ENCODE measurements at places on chromosomes 3 and 15.
A peak's percentile ranks its signal among the peaks of the same experiment; 100 is the strongest.

DNA sequence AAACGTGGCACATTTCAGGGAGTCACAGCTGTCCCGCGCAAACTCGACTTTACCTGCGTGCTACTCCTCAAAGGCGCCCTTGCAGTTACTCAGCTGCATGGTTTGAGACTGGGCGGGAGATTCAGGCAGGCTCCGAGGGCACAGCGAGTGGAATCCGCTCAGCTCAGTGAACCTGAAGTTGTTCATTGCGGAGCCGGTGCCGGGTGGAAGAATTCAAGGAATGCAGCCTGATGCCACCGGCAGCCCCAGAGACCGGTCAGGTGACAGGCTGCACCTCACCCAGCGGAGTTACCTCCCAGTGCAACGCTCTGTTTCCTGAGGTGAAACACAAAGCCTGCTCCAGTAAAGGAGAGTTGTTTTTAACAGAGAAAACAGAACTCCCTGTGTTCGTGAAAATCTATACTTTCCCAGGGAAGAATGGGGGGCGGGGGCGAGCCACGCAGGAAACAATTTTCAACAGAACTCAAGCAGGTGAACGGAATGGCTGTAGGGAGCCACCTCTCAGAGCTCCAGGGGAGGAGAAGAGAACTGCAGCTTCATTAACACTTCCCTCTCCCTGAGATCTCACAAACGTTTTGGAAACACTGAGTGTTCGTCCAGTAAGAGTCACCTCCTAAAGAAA, 3.8 kb downstream of the VEPH1 start:
- DNase-seq: no peak

DNA sequence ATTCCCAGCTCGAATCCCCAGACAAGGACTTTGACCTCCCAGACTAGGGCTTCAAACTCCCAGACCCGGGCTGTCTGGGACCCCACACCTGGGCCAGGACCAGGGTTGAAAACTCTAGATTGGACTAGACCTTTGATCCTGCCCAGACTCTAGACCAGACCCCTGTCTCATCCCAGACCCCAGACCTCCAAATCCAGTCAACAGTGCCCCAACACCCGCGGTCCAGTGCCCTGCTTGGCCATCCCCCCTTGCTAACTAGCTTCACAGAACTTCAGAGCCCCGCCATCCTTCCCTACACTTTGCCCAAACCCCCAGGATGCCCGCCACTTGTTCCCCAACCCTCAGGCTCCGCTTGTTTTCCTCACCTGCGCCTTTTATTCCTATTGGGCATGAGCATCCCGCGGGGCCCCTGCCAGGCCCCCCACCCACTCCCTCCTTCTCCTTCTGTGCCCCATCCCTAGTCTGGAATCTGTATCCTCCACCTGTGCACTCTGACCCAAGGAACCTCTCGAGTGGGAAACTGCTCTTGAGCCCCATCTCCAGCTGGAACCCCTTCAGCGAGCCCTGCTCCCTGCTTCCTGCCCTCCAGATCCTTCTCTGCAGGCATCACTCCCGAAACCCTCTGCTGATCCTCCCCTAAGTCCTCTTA, 604 bp downstream of the GNAI2 start:
- no peak for DNase-seq

DNA sequence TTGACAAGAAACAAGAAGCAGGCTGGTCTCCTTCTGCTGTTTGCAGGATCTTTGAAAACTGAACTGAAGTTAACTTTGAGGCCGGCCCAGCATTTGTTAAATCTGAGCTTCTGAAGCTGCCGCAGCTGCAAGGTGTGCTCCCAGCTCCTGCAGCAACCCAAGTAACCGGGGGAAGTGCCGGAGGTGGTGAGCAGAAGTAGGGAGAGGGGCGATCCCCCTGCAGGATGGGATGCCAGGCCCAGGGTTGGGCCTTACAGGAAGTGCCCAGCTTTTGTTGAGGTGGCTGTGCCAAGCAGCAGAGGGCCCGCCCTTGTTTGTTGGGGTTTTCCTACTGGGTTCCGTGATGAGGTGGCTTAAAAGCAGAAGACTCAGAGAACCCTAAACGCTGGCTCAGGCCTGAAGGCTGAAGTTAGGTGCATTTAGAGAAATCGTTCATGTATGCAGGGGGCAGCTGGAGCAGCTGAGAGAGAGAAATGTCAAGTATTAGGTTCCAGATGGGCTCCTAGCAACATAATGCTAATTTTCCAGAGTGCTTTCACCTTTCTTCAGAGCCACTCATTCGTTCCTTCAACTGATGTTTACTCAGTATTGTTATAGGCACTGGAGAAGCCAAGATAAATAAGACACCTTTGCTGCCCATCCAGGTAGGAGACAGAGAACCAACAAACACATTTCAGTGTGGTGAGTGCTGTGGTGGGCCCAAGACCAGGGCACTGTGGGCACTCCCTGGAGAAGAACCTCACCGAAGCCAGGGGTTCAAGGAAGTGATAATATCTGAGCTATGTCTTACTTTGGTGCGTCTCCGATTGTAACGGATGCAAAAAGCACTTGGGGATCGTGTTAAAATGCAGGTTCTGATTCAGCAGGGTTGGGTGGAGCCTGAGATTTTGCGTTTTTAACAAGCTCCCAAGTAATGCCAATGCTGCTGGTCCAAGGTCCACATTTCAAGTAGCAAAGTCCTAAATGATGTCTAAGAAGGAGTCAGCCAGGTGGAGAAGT, 42.2 kb upstream of the PLCL2 start:
- DNase-seq: peak; percentile 76

GRCh38 chr15:71630475-71630809, 179.9 kb upstream of the NR2E3 start:
- no peak for DNase-seq

GRCh38 chr3:132290833-132291232, 26.4 kb upstream of the ACP3 start:
- DNase-seq: no peak

DNA sequence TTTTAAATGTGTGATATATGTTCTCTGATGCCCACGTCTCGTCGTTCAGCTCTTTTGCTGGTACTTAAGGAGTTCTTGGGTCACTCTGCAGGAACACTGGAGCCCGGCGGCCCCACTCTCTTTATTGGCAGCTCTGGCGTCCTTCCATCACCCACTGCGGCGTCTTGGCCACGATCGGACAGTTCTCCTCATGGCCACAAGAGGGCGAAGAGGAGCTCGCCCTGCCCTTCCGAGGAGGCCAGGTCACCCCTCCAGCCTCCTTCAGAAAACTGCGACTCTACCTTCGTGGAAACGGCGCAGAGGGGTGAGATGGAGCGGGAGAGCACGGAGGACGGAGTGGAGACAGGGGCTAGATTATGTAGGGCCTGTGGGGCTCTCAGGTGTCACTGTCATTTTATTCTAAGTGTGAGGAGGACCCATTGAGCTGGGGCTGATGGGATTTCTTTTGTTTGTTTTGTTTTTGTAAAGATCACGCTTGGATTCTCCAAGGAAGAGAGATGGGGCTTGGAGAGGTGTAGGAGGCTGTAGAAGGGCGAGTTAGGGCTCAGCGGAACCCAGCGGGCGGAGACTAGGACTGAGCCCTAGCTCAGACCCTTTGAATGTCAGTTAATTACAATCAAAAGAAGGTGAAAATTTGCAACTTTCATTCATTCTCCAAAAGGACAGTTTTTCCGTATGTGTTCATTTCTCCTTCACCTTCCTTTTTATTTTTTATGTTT, 28.0 kb upstream of the GABRA5 start:
- DNase-seq: peak; percentile 2

GRCh38 chr3:125152951-125153350, 59.6 kb downstream of the SLC12A8 start:
- no peak for DNase-seq

DNA sequence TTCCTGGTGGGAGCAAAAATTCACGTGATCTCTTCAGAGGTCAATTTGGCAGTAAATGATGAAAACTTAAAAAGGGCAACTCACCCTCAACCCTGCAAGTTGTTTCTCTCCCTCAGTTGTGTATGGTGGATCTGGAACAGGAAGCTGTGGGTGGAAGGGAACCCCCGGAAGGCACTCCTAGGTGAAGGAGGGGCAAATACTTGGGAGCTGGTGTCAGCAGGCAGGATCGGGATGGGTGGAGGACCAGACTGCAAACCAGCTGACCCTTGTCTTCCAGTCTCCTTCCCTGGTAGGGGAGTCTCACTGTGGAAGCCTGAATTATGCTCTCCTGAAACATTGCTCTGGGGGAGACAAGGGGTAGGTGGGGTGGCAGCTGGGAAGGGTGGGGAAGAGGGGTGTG, 33.5 kb downstream of the PRR23E start:
- DNase-seq: no peak

GRCh38 chr3:76487446-76487845, 552.5 kb upstream of the ROBO2 start:
- DNase-seq: no peak

DNA sequence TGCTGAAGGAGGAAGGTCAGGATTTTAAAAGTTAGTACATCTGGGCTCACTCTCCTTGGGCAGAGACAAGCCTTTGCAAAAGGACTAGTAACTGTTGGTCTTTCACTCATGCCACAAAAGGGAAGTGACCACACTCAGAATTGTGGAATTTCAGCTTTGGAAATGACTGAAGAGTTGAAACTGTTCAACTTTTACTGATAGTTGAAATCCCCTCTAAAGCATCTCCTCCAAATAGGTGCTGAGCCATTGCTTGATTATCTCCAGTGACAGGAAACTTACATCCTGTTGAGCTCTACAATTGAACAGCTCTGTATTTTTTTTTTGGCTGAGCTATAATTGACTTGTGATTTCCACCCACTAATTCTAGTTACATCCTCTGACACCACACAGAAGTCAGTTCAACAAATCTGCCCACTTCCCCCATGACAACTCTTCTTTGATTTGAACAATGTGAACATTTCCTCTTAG, 254.8 kb upstream of the TPRG1 start:
- DNase-seq: peak; percentile 8

- no peak for DNase-seq
Measured at GRCh38 chr3:86958534-86958933, 32.4 kb downstream of the VGLL3 start.

DNA sequence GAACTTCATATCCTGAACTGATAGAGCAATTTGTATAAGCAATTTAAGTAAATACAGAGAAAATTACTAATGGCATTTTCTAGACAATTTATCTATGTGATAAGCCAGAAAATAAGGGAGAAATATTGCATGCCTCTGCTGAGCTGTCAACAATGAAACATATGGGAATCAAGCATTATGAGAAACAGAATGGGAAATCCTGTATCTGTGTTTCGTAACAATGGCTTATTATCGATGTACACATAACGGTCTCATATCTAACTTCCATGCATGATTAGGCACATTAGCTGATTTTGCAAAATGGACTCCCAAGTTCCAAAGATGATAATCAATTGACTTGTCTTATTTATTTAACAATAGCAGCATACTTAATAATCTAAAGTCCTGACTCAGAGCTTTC, 30.4 kb upstream of the KCNMB2 start:
- DNase-seq: no peak

DNA sequence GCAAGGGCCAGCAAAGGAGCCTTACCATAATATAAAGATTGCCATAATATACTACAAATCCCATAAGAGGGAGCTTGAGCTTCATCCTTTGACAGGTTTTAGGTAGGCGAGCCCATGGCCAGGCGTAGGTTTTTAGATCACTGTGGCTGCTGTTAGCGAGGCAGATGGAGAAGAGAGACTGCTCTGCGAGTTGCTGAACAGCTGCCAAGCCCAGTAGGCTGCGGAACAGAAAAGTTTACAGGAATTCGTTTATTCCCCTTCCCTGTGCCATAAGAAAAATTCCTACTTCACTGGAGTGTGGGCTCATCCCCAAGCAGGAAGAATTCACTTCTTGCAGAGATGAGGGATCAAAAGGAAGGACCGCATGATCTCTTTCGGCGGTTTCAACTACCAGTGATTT, 30.5 kb downstream of the TMED3 start:
- no peak for DNase-seq

DNA sequence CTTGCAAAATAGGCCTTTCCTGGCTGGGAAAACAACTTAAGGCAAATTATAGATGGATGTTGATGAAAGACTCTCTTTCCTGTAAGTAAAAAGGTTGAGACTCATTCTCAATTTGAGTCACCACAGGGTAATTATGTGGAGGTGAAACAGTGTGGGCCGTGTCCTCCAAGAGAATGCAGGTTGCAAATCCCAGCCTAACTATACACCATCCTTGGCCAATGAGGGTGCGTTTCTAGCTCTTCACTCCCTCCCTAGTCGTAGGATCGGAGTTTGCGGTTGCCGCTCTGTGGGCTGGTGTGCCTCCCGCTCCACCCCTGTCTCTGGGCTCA, 259.9 kb downstream of the PLCL2 start:
- DNase-seq: peak; percentile 21

- DNase-seq: no peak
Measured at GRCh38 chr3:20669675-20670074, 483.7 kb upstream of the SGO1 start.

DNA sequence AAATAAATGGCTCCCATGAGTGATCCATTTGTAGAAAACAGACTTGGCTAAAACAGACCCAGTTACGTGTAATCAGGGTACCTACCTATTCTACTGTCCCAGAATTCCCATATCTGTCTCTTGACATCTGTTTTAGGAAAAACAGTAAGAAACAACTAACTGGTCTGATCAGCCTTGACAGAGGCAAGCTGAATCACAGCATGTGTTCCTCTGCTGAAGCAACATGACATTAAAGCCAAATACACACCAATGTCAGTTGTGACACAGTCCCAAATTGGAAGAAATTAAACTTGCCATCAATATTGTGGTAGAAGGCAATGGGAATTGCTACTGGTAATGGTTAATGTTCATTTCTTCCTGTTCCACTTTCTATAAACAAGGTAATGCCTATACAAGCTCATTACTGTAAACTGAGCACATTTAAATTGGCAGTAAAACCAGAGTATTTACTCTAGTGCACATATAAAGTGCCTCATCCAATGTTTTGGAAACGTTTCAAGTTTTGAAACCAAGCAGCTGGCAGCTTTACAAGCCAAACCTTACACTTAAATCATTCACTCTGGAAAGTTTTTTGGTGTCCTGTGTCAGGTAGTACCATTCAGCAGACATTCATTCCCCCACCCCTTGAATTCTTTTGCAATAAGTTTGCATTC, 27.0 kb downstream of the ALDH1A2 start:
- no peak for DNase-seq

GRCh38 chr3:168531116-168531515, 435.4 kb upstream of the GOLIM4 start:
- no peak for DNase-seq

DNA sequence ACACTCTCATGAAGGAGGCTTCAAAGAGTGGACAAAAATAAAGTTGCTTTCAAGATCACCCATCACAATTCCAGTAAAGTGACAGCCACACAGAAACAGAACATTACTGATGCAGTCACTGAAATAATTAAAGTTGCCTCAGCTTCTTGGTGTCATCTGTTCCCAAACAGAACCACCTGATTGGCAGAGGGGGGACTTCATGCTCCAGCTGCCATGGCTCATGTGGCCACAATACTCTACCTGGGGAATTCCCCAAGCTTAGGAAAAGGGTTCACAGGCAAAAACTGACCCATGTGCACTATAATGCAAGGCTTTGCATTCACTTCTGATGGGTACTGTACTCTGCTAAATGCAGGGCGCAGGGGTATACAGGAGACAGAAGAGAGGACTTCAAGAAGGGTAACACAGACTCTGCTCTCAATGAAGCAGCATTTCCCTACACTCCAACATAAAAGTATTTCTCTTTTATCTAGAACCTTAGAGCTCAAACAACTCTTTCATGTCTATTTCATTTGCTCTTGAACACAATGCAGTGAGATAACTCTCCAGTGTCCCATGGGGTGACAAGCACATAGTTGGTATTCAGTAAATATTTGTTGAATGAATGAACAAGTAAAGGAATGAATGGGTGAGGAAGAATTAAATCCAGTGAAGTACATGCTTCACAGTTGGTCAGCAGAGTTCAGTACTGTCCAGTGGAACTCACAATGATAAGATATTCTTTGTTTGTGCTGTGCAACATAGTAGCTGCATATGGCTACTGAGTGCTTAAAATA, 8.6 kb upstream of the CTNNB1 start:
- DNase-seq: peak; percentile 28

Data from stimulated activated CD4-positive, alpha-beta T cell treated with anti-CD3 and anti-CD28 coated beads, Interleukin-1b, Interleukin-23, amount 100 ng/mL, for 48 hours (primary cell).